NCI-H1417 (cell line): ENCODE measurements at places on chromosomes 1 and 21.
A peak's percentile ranks its signal among the peaks of the same experiment; 100 is the strongest.

DNA sequence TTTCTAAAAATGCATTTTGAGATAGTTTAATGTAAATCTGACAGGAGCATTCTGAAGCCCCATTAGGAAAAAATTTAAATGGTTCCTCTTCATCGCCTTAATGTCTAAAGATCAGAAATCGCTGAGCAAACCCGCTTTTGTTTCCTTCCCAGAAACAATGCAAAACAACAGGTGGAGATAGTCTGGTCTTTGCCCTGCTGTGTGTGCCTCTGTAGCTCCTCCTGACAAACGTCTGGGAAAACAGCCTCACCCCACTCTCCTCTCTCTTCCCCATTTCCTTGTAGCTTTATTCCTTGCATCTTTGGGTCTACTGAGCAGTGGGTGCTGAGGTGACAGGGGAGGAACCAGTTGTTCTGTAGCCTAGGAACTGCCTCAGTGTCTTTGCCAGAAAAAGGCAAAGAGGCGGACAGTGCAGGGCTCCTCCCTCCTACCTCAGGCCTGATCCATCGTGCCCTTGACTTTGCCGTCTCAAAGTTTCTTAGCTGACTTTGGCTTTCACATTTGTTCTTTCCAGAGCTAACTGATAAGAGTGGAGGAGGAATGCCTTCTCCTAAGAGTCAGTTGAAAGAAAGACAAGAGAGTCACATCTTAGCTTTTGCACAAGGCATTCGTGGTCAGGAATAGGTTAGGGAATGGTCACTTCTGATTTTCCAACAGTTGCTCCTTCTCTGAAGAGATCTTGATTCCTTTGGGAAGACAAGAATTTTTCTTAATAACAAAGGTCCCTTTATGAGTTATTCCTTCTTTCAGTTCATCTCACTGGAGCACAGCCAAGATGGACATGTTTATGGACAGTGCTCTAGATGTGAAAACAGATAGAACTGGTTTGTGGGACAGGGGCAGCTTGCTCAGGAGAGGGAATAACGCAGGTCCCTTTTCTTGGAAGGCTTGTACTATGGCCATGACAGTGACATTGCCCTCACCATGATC lies 24.9 kb downstream of the SYT11 start:
- no peak for DNase-seq

DNA sequence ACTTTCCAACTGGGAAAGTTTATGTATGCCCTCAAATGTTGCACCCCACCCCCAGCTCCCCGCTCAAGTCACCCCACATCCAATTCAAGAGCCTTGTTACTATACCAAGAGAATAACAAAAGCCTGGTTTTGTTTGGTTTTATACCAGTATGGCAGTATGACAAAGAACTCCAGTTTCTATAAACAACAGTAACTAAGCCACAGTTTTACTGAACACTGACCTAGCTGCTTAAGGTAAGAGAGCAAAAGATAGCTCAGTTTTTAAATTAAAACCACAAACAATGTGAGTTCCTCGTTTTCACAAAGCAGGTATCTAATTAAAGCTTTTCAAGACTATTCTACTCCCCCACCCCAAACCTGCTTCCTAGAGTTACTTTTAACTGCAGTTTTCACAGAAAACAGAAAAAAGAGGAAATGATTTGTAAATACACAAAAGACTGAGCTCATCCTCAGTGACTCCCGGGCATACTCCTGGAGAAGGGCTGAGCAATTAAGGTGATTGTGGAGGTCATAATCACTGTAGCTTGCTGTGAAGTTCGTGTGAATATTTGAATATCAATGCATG lies 59.3 kb upstream of the LHX8 start:
- DNase-seq: peak; percentile 60

DNA sequence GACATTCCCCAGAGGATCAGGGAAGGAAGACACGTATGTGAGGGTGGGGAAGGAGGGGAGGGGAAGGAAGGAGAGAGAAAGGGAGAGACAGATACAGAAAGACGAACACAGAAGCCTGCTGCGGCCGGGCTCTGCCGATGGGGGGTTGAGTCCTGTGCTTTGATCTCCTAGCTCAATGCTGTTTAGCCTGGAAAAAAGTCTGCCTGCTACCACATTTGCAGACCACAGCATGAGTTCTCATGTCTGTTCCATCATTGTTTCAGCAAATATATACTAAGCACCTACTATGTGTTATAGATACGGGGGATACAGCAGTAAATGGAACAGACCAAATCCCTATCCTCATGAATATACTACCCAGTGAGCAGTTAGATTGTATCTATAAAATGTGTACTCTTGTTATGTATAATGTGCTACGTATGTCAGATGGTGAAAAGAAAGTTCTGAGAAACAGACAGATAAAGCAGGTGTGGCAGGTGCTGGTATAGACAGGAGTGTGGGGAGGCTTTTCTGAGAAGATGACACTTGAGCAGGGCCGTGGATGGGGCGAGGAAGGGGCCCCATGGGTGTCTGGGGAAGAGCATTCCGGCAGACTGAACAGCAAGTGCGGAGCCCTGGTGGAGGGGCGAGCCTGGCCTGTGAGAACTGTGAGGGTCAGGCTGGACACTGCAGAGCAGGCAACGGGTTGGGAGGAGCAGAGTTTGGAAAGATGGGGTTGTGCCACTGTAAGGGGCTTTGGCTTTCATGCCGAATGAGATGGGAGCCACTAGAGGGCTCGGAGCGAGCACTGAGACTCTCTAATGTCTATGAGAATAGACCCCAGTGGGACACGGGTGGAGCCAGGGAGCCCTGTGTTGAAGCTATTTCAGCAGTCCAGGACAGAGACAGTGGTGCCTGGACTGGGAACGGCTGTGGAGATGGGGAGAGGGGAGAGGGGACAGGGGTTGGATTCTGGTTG lies 34.1 kb downstream of the KIAA1614 start:
- DNase-seq: no peak

GRCh38 chr1:57270927-57271698 lies 152.7 kb downstream of the DAB1 start:
- DNase-seq: no peak
